ENCODE measurements at places on chromosomes 3 and 15. TPM values are rescaled to one million over a fixed set of nuclear protein-coding genes. Genes with fewer than 3 reads are reported as not detected.

GP9 gene
- total RNA-seq, result not detected

PTPRG gene
- 4.6 TPM for total RNA-seq

ECE2 gene
- total RNA-seq, result not detected

PRRT3 gene
- 13.5 TPM for total RNA-seq

IQCF5 gene
- not detected for total RNA-seq

NR1D2 gene
- 3.1 TPM for total RNA-seq

GRCh38 chr15:74891469-74891868 is 1.6 kb downstream of the MPI start:
- H3K36me3 ChIP-seq, result peaks cover 39% of the 10 kb centered on the region
- peaks cover 39% of the 10 kb centered on the region for H3K4me1 ChIP-seq
- H3K4me3 ChIP-seq, result peak overlapping the region; percentile 27

DNA sequence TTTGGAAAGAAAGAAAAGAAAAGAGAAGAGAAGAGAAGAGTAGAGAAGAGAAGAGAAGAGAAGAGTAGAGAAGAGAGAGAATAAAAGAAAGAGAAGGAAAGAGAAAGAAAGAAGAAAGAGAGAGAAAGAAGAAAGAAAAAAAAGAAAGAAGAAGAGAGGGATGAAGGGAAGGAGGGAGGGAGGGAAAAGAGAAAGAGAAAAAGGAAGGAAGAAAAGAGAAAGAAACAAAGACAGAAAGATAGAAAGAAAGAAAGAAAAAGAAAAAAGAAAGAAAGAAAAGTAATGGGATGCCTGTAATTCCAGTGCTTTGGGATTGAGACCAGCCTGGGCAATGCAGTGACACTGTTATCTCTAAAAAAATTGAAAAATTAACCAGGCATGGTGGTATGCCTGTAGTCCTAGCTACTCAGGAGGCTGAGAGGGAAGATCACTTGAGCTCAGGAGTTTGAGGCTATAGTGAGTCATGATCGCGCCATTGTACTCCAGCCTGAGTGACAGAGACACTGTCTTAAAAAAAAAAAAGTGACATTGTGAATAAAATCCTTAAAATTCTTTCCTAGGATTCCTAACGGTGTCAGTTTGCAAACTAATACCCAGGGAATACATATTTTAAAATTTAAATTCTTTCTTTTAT is 1.7 kb downstream of the RASL12 start:
- no peak for DNase-seq
- H3K27ac ChIP-seq, result no peak overlapping the region
- H3K27me3 ChIP-seq, result peaks cover 55% of the 10 kb centered on the region
- H3K4me1 ChIP-seq, result peaks cover 3% of the 10 kb centered on the region

GRCh38 chr3:54520060-54520459 is 397.7 kb downstream of the CACNA2D3 start:
- H3K4me1 ChIP-seq, result no peaks in the 10 kb centered on the region
- H3K4me3 ChIP-seq, result no peak overlapping the region
- H3K27me3 ChIP-seq, result no peaks in the 10 kb centered on the region

DNA sequence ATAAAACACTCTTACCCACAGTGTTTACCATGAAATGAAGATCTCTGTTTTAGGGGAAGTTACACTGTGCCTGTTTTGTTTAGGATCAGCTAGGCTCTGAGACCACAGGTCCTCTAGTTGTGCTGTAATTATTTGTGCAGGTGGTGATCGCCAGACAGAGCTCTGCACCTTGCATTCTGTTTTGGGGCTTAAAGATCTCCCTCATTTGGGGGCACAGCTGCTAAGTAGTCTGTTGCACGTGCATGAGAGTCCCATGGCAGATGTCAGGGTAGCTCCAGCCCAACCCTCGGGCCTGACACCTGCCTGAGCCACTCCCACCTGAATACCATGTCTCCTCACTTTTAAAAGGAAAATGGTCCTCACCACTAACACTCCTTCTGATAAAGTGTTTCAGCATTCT is 12.4 kb downstream of the C3orf20 start:
- H3K4me3 ChIP-seq, result no peak overlapping the region
- H3K4me1 ChIP-seq, result peaks cover 2% of the 10 kb centered on the region
- no peak overlapping the region for H3K27ac ChIP-seq
- no peaks in the 10 kb centered on the region for H3K36me3 ChIP-seq
- H3K27me3 ChIP-seq, result no peaks in the 10 kb centered on the region

- H3K4me3 ChIP-seq, result no peak overlapping the region
- no peak overlapping the region for H3K27ac ChIP-seq
- H3K27me3 ChIP-seq, result peaks cover 8% of the 10 kb centered on the region
- peaks cover 7% of the 10 kb centered on the region for H3K4me1 ChIP-seq
- no peak for DNase-seq
These were observed 13.0 kb downstream of the ST3GAL6 start for GRCh38 chr3:98776140-98776493.

GRCh38 chr3:171230865-171231264 is 204.3 kb upstream of the SLC2A2 start:
- H3K27ac ChIP-seq, result peak overlapping the region; percentile 1
- H3K4me1 ChIP-seq, result peaks cover 48% of the 10 kb centered on the region
- H3K4me3 ChIP-seq, result no peak overlapping the region
- DNase-seq, result peak; percentile 54

GRCh38 chr3:14787630-14788029 is 31.1 kb upstream of the FGD5 start:
- no peak overlapping the region for H3K4me3 ChIP-seq
- no peaks in the 10 kb centered on the region for H3K4me1 ChIP-seq
- no peaks in the 10 kb centered on the region for H3K36me3 ChIP-seq
- H3K27me3 ChIP-seq, result peaks cover 11% of the 10 kb centered on the region
- DNase-seq, result no peak

- H3K36me3 ChIP-seq, result no peaks in the 10 kb centered on the region
- peaks cover 7% of the 10 kb centered on the region for H3K4me1 ChIP-seq
- H3K27me3 ChIP-seq, result peaks cover 4% of the 10 kb centered on the region
- H3K27ac ChIP-seq, result no peak overlapping the region
These were observed 9.4 kb downstream of the SLC51B start for GRCh38 chr15:65054333-65055200.

DNA sequence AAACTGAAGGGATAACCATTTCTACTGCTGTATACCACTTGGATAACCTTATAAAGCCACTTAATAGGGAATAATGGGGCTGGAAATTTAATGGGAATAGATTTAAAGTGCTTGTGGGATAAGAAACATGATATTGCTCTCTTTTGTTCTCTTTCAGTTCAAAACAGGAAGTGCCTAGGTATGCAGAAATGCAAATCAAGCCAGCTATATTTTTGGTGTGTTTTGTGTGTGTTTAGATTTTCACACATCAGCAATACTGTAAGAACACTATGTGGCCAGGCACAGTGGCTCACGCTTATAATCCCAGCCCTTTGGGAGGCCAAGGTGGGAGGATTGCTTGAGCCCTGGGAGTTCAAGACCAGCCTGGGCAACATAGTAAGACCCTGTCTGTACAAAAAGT is 442.3 kb upstream of the TPRG1 start:
- no peak overlapping the region for H3K27ac ChIP-seq
- peaks cover 10% of the 10 kb centered on the region for H3K36me3 ChIP-seq
- no peak overlapping the region for H3K4me3 ChIP-seq
- no peaks in the 10 kb centered on the region for H3K27me3 ChIP-seq

GRCh38 chr15:51046799-51047449 is 47.8 kb downstream of the TNFAIP8L3 start:
- H3K4me3 ChIP-seq, result no peak overlapping the region
- DNase-seq, result peak; percentile 17
- peaks cover 2% of the 10 kb centered on the region for H3K4me1 ChIP-seq
- peaks cover 11% of the 10 kb centered on the region for H3K27me3 ChIP-seq

- H3K27me3 ChIP-seq, result no peaks in the 10 kb centered on the region
- no peak for DNase-seq
- peaks cover 29% of the 10 kb centered on the region for H3K4me1 ChIP-seq
- no peak overlapping the region for H3K4me3 ChIP-seq
- H3K27ac ChIP-seq, result peak overlapping the region; percentile 40
- no peaks in the 10 kb centered on the region for H3K36me3 ChIP-seq
These were observed 29.3 kb downstream of the BTD start for GRCh38 chr3:15630646-15631350.
